ENCODE measurements at places on chromosomes 2 and 18.
A peak's percentile ranks its signal among the peaks of the same experiment; 100 is the strongest.

GRCh38 chr2:46915281-46915810 lies at the start of gene MCFD2:
Gene MCFD2, minus strand, starts transcription at chr2:46915806. Its CDS starts 6,635 bp downstream, at chr2:46909171.
- DNase-seq, result no peak

GRCh38 chr2:196590286-196590685 lies 49.2 kb upstream of the CCDC150 start:
- no peak for DNase-seq

GRCh38 chr18:56168049-56168781 lies 470.2 kb downstream of the TXNL1 start:
- no peak for DNase-seq

GRCh38 chr2:174859563-174860169 lies 95.4 kb upstream of the CHRNA1 start:
- DNase-seq, result no peak

GRCh38 chr2:18545384-18545783 lies 15.1 kb downstream of the RDH14 start:
- DNase-seq, result no peak

- no peak for DNase-seq
Measured at GRCh38 chr2:172063446-172063845, 21.9 kb upstream of the DLX1 start.

GRCh38 chr2:236026841-236027240 lies 141.3 kb downstream of the GBX2 start:
- no peak for DNase-seq

DNA sequence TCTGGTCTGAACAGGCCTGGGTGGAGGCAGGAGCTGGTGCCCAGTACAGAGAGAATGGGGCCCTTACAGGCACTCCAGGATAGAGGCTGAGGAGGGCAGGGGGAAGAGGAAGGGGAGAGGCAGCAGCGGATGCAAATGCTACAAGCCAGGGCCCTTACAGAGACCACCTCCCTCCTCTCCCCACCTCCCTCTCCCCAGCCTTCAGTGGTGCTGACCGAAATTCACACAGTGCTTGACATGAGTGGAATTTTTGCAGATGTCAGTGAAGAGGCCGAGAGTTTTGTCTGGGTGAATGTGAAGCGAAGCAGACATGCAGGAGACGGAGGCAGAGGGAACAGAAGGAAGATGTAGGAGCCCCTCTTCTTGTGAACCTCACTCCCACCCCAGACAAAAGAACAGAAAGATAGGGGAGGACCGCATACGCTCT lies 31.9 kb downstream of the CIB4 start:
- DNase-seq, result no peak

GRCh38 chr18:62717169-62717924 lies 2.0 kb downstream of the PHLPP1 start:
- DNase-seq, result peak; percentile 63

- no peak for DNase-seq
Measured at GRCh38 chr2:239904496-239904895, 120.6 kb downstream of the NDUFA10 start.

GRCh38 chr18:7807936-7808453 lies 240.9 kb downstream of the PTPRM start:
- no peak for DNase-seq

GRCh38 chr2:12722447-12723316 lies 5.9 kb downstream of the TRIB2 start:
- peak; percentile 69 for DNase-seq

GRCh38 chr18:59835605-59836379 lies 64.0 kb upstream of the PMAIP1 start:
- DNase-seq, result no peak

DNA sequence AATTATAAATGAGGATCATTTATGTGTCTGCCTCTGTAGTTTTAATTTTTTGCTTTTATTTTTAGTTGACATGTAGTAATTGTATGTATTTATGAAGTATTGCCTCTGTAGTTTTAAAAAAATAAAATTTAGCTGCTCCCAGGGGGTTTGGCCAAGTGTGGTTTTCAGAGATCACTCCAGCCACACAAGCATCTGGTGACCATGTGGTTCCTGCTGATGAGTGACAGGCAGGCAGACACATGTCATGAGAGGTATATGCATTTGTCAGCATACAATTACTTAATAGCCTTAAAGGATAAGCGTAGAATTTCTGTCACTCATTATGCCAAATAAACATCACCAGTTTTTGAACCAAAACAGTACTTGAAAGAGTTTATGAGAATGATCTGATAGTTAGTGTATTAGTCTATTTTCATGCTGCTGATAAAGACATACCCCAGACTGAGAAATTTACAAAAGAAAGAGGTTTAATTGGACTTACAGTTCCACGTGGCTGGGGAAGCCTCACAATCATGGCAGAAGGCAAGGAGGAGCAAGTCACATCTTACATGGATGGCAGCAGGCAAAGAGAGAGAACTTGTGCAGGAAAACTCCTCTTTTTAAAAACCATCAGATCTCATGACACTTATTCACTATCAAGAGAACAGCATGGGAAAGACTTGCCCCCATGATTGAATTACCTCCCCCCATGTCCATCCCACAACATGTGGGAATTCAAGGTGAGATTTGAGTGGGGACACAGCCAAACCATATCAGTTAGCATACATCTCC lies 29.6 kb downstream of the MREG start:
- peak; percentile 75 for DNase-seq

DNA sequence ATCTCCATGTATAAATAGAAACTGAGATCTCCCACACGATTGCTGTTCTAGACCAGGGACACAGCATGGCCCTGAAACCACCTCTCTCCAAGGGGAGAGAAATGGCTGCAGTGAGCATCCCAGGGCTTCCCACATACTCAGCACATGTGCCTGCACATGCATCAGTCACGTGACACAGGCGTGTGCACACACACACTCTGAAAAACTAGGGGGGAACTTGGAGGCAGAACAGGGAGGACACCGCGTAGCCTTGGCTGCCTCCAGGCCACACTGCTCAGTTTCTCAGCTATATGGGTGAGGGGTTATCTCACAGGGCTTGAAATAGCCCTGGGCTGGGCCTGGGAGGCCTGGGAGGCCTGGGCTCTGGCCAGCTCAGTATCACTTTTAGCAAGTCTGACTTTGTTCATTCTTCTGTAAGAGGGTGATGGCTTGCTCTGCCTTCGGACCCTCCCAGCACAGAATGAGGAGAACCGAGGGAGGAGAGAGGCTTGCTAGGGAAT lies 66.9 kb downstream of the EMX1 start:
- DNase-seq, result no peak

DNA sequence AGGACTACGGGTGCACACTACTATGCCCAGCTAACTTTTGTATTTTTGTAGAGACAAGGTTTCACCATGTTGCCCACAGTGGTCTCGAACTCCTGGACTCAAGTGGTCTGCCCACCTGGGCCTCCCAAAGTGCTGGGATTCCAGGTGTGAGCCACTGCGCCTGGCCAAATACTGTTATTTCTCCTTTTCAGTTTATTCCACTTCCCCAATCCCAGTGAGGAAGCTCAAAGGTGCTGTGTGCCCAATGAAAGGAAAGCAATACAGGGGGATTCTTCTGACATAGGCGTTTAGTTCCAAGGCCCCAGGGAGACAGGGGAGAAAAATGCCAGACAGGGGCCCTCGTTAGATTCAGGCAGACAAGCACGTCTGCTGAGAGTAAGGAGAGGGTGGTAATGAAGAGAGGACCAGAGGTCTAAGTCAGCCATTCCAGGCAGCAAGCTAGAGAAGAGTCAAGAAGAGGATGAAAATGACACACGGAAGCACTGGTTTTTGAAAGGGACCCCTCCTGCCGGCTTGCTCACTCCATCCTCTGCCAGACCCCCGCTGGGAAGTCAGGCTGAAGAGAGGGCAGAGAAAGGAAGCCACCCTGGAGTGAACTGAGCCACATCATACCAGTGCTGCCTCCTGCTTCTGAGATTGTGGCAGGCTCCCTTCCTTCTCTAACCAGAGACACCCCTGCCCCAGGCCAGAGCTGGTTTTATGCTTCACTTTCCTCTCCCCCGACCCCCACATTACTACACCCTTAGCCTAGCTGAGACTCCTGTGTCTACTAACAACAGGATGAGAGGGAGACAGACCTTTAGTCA lies 6.7 kb downstream of the INO80C start:
- no peak for DNase-seq
